Fibroblast of pulmonary artery (primary cell): ENCODE measurements at places on chromosomes 7 and 10.

DNA sequence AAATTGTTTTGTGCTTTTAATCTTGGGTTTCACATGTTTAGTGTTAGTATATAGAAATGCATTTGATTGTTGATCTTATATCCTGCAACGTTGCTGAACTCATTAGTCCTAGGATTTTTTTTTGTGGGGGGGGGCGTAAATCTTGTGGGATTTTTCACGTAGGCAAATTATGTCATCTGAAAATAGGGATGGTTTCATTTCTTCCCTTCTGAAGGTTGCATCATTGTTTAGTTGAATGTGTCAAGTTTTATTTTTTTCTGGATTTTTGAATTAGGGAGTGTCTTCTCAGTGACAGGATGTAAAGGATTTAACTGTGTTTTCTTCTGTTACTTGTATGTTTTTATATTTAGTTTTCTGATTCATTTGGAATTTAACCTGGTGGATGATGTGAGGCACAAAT, 26.7 kb downstream of the MKLN1 start:
- peak; percentile 16 for DNase-seq

- DNase-seq = no peak
Measured at GRCh38 chr10:77666821-77667220, 29.2 kb upstream of the KCNMA1 start.

GRCh38 chr7:117385363-117386109, 41.8 kb downstream of the ASZ1 start:
- DNase-seq = peak; percentile 51

GRCh38 chr10:91569522-91569921, 63.3 kb downstream of the PPP1R3C start:
- DNase-seq = no peak

GRCh38 chr10:116125180-116125579, 147.8 kb downstream of the GFRA1 start:
- DNase-seq = no peak

- peak; percentile 76 for DNase-seq
Measured at GRCh38 chr7:107879400-107880035, 11.5 kb upstream of the DLD start.

DNA sequence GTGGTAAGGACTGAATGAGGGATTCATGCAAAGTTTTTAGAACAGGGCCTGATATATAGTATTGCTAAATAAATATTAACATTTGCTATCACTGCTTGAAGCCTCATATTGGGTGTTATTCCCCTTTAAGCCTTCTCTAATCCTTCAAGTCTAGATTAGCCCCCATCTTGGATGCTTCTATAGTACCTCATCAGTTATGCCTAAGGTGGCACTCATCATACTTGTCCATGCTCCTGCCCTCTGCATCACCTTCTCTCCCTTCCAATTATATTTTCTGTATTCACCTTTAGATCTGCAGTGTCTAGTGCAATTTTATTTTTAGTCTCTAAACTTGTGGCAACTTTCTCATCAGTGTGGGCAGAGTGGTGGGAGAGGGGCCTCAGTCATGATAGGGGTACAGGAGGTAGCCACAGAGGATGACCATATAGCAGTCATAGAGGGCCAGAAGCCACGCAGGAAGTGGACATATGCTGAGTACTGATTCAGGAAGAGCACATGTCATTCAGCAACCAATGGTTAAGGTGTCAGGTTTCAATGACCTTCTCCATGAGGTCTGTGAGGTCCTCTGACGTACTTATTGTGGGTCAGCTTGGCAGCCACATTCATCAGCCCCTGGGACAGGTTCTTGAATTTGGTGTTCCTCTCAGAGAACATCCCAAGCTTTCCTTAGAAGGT, 2.5 kb downstream of the ENTPD1 start:
- no peak for DNase-seq

DNA sequence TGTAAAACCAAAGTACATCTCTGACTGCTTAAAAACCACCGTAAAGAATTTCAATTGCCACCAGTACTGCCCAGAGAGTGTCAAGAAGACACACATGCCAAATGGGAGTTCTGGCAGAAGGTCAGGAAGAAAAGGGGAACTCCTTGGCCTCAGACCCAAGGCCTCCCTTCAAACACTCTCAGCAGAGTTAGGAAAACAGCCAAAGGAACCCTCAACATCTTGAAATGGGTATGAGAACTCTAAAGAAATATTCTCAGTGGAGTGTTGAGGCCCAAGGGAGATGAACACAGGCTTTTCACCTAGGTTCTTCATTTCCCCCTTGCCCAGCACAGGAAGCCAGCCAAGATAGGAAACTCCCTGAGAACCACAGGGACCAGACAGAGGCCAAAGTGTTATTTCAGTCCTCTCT, 96.1 kb upstream of the ASAH2 start:
- DNase-seq = no peak

DNA sequence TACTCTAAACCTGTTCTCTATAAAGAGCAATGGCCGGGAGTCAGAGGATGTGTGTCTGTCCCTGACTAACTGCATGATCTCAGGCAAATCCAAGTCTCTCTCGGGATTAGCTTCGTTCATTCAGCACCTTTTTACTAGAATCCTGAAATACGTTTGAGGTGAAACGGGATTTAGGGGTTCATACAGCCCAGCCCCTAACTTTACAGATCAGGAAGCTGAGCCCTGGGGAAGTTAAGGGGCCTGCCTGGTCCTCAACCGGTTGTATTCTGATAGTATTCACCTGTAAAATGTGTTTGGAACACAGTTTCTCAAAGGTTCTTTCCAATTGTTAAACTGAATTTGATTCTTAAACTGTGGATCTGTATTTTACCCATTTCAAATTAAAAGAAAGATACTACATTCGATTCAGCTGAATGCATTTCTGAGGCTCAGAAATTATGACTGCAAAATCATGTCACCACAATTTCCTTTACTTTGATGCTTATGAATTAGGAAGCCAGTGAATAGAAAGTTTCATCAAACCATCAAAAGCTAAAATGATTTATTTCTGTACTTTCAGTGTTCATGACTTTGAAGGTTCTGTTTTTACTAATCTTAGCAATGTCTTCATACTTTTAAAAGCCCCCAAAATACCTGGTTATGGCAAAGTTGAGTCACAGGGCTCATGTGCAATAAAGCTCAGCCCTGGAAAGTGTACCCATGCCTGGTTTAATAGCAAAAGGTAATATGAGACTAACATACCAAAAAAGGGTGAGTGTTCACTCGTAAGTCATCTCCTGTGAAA, 28.9 kb upstream of the EZH2 start:
- DNase-seq = no peak

DNA sequence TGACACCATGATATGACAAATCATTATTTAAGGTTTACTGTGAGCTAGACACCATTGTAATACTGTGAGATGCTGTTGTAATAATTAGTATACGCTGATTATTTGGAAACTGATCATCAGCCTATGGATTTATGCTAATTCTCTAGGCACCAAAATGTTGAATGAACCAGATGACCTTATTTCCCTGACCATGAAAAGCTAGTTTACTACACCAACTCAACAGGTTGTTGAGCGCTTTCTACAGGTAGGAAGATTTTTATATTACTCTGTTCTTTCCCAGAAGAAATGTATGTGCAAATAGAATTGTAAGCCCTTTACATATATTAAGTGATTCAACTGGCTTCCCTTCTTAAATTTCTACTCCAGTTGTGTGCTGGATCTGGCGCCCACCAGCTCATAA, 6.2 kb downstream of the NRP1 start:
- DNase-seq = no peak

DNA sequence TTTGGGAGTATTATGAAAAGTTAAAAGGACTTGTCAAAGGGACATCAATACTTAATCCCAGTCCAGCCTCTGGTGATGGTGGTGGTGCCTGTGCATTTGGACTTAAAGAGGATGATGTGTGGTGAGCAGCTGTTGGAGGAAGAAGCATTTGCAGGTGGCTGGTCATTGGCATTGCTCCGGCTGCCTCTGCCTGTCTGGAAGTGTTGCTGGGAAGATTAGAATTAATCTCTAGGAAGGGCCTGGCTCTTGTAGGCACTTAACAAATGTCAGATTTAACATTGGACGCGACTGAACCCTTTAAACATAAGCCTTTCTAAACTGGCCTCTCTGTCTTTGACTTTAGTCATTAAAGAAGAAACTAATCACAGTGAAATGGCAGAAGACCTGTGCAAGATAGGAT, 58.8 kb downstream of the FIGNL1 start:
- DNase-seq = no peak

DNA sequence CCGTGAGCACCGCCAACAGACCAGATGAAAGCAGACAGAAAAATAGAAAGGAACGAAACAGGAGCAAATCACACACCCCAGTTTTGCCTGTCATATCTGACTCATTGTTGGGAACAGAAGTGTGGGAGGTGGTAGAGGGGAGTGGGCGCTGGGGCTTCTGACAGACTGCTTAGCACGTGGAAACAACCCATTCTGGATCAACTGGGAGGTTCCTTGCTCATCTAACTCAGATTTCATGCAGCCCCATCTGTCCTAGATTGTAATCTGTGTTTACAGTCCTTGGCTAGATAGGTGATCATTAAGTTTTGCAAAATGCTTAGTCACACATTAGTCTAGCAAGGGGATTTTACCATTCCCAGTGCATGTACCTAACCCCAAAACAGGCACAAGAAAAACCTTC, 154.1 kb downstream of the NRP1 start:
- DNase-seq = no peak

DNA sequence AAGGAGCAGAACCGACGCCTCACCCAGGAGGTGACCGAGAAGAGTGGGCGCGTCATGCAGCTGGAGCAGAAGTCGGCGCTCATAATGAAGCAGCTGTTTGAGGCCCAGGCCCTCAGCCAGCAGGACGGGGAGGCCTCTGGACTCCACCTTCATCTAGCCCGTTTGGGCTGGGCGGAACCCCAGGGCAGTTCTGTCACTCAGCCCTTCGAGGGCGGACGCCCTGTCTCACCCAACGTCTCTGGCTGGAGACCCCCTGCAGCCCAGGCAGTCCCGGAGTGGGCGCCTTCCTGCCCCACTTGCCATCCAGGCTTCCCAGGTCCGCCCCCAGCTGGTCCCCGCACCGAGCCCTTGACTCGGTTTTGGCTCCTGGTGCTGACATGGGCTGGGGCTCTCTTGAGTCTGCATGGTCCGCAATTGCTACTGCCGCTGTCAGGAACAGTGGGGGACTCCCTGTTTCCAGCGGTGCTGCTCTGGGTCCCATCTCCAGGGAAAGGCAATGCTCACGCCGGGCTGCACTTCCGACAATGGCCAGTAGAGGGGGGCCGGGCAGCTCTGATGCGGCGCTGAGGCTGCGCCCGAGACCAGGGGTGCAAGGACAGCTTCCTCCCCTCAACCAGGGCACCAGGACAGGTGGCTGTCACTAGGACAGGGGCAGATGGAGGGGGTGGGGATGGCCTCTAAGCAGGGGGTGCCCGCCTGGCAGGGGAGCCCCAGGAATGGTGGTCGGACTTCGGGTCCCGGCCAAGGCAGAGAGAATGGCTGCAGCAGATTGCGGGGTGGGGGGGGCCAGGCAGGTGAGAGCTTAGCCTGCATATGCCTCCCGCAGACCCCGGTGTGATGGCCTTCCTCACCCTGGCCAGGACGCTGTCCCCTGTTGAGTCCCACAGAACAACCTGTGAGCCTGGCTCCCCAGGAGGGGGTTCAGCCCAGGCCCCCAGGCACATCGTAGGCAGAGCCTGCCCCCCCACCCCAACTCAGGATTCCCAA, 71.2 kb upstream of the KCTD7 start:
- peak; percentile 50 for DNase-seq

GRCh38 chr10:38025283-38025682, 14.8 kb downstream of the ZNF33A start:
- no peak for DNase-seq

DNA sequence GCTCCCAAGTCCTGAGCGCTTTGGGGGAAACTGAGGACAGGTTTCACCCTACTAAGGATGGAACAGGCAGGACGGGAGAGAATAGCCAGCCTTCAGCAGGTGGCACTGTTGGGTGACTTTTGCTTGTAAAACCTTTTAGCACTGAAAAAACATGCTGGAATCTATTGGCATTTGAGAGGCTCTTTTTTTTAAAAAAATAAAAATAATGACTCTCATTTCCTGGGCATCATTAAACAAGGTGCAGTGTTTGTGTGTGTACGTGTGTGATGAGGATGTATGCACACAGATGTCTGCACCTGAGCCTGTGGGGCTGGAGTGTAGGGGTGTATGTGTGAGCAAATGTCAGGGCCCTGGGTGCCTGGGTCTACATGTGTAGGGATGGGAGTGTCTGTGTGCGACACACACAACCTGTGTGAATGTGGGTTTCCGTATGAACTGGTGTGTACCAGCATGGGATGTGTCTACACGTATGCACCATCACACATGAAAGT, 177.9 kb downstream of the RPS24 start:
- DNase-seq = peak; percentile 64

GRCh38 chr10:67011981-67012380, 86.1 kb downstream of the LRRTM3 start:
- no peak for DNase-seq

- DNase-seq = no peak
Measured at GRCh38 chr10:72851509-72851908, 42.0 kb upstream of the OIT3 start.

DNA sequence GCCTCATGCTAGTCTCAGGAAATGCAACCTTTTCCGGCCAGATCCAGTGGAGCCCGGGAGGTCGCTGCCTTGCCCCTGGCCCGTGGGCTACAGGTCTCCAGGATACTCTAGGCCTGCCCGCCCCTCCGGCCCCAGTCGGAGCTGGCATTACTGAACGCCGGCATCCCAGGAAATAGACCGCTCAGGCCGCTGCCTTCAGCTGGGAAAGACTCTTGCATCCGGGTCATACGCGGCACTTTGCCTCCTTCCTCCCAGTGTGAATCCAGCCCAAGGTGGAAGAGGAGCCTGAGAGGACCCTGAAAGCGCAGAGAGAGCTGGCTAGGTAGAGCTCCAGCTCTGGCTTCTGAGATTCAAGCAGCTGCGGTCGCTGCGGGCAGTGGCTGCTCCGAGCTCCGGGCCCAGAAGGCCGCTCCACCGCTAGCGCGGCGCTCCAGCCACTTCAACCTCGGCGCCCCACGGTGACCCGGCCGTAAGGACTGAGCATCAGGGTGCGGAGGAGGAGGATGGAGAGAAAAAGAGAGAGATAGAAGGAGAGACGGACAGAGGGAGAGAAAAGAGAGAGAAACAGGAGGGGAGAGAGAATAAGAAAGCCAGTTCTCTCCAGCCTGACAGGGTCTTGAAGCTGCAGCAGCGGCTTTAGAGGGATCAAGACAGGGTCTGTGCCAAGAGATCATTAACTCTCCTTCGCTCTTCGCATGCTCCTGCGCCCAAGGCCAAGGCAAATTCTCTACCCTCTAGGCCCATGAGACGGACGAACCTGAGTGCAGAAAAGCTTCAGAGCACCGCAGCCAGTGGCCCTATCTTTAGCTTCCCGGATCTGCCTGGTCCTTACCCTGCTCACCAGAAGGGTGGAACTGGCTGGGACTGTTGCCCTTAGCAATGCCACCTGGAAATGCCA, 1.8 kb upstream of the HOXA10 start:
- DNase-seq = no peak
